Dorsolateral prefrontal cortex (tissue), 122 donors: ENCODE measurements at places on chromosomes 5 and 9. TPM values are rescaled to one million over a fixed set of nuclear protein-coding genes. Genes with fewer than 3 reads are reported as not detected.

The SARDH gene
- 6.6 TPM for total RNA-seq

The PCDHGB7 gene
- total RNA-seq, result 19.4 TPM

The SNX18 gene
- total RNA-seq, result 17.4 TPM

The ADGRD2 gene
- not detected for total RNA-seq

The HEXB gene
- total RNA-seq, result 71.7 TPM

The LECT2 gene
- total RNA-seq, result not detected

The ARL15 gene
- total RNA-seq, result 28.9 TPM

The PCDHB8 gene
- 14.9 TPM for total RNA-seq

The TSLP gene
- total RNA-seq, result not detected

The PIP5K1B gene
- 37.7 TPM for total RNA-seq

The SPATA9 gene
- total RNA-seq, result not detected

The CDH12 gene
- total RNA-seq, result 18.9 TPM

The CSF1R gene
- total RNA-seq, result 29.6 TPM

DNA sequence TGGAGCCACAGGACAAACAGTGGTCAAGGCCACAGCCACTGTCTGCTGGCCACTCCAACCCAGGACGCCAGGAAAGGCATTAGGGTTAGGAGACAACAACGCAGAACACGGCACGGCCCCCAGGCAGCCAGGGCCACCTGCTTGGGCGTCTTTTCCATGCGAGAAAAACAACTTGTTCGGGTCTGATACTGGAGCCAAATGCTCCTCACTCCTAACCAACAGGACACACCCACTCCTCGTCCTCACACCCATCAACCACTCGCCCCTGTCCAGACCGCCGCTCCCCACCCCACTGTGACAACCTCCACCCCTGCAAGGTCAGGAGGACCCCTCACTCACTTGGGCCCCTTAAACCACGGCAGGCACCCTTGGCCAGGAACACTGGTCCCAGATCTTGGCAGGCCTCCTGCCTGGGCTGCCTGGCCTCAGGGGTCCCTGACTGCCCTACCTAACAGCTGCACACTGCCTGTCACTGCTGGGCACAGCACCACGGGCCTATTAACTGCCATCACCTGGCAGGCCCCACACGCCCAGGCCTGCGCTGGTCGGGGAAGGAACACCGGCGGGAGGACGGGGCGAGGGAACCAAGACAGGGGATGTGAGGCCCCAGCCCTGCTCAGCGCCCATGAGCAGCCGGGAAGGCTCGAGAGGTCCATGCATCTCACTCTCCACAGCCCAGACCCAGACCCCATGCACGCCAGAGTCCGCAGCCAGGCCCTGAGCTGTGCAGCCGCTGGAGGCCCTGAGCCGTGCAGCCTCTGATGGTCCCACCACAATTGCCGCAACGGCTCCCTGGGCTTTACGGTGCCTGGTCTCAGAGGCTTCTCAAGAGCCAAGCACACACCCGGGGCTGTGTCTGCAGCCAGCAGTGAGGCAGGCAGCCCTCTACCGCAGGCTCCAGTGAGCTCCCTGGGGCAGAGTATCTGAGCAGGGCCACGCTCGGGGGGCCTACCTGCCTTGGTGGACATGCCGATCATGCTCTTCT is 13.8 kb downstream of the CLPTM1L start:
- DNase-seq, result peak; percentile 40

GRCh38 chr5:118121258-118121657 is 867.1 kb downstream of the DTWD2 start:
- no peak for DNase-seq

- no peak for DNase-seq
Observed at GRCh38 chr5:32147959-32148358, 26.2 kb downstream of the GOLPH3 start.

GRCh38 chr9:34928921-34929320 is 29.2 kb upstream of the PHF24 start:
- no peak for DNase-seq

- DNase-seq, result no peak
Observed at GRCh38 chr9:78044886-78045285, 13.3 kb upstream of the GNAQ start.

DNA sequence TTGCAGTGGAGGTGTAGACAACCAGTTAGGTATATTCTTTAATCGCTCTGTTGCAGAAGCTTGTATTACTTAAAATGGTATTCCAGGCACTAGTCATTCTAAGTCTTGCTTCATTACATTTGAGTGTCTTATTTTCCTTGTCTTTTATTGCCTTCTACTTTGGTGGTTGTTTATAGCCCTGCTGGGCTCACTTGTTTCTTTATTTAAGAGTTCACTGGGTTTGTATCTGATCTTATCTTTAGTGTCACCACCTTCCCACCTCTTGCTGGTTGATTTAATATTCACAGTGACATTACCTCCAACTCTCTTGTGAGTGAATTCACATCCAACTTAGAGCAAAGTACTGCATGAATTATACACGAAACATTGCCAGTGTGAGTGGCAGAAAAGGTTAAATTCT is 83.6 kb upstream of the BNC2 start:
- DNase-seq, result no peak

DNA sequence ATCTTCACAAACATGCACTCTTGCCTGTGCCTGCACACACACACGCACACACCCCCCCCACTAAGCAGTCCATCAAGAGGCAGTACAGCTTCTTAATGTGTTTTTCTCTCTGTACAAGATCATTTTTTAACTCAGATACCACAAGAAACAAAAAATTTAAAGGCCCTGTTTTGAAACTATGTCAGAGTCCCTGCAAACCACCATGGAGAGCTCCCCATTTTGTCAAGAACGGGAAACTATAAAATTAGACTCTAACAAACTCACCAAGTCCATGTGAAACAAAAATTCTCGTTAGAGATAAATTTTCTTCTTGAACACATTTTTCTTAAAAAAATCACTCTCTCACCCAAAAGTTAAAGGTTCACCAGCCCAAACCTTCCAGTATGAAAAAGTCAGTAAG is 86.3 kb downstream of the ELAVL2 start:
- DNase-seq, result no peak

DNA sequence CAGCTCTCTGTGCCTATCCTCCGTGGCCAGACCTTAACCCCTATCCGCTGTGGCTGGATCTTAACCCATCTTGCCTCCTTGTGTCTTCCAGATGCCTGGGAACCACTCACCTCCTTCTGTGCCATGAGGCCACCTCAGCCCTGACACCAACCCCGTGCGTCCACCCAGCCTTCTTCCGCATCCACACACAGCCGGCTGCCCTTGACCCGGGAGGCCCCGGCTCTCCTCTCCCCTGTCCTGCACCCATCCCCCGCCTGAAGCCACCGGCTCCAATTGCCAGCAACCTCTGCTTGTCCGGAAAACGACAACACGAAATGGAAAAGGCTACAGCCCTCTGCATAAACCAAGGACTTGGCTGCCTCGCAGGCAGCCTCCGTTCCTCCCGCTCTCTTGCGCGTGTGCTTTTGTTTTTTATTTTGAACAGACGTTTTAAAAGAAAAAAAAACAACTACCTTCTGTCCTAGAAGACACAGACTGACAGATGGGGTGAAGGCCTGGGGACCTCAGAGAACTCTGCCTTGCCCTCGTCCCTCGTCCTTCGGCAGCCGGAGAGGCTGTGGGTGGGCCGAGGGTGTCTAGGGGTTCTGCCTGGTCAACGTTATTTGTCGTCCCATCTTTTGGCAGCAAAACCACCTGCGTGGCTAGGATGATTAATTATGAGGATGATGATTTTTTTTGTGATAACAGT is 32.5 kb upstream of the HMCN2 start:
- no peak for DNase-seq

GRCh38 chr5:34657988-34658387 is 1.9 kb downstream of the RAI14 start:
- no peak for DNase-seq

DNA sequence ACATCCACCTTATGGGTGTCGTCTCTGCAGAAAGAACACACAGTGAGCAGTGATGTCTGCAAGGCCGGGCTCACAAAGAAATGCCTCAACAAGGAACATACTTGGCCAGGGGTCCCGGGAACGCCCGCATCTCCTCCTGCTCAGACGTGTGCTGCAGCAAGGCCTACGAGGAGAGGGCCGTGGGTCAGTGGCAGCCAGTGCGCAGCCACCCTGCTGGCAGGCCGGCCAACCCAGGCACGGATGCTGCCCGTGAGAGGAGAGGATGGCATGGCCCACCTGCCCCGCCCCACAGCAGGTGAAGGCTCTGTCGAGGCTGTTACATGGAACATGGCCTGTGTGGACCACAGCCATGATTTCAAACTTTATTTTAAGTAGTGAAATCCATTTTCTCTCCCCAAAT is 19.3 kb downstream of the SEC16A start:
- DNase-seq, result no peak

GRCh38 chr5:76555114-76555513 is 68.1 kb downstream of the F2RL2 start:
- DNase-seq, result no peak

DNA sequence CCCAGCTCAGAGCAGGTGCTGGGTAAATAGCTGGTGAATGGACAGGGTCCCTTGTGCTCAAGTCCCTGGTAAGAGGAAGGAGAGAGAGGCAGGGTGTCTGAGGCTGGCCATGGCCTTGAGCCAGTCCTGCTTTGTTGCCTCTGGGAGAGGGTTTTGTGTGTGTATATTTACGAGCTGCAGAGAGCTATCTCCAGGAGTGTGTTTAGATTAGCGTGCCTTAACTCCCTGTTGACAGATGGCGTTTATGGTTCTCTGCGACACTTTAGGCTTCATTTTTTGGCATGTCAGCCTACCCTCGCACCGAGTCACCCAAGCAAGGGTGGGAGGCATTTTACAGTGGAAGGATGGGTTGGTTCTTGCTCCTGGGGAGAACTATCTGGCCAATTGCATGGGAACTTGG is 22.2 kb downstream of the HMCN2 start:
- DNase-seq, result no peak

GRCh38 chr5:122170620-122171019 is 41.3 kb downstream of the ZNF474 start:
- no peak for DNase-seq

DNA sequence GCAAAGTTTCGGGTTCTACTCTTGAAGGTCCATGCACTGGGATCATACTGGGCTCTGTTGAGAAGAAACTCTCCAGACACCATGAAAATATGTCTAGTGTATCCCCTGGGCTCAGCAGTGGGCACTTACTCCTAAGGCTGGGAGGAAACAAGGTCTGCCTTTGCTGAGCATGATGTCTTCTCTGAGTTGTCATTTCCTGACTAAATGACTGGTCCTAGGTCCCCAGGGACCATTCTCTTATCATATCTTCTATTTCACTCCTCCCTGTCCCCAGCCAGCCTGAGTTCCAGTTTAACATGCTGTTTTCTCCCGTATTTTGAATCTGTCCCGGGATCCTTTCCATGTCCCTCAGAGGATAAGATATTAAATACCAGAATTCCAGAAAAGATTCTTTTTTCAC is 225.4 kb downstream of the MTRR start:
- no peak for DNase-seq

DNA sequence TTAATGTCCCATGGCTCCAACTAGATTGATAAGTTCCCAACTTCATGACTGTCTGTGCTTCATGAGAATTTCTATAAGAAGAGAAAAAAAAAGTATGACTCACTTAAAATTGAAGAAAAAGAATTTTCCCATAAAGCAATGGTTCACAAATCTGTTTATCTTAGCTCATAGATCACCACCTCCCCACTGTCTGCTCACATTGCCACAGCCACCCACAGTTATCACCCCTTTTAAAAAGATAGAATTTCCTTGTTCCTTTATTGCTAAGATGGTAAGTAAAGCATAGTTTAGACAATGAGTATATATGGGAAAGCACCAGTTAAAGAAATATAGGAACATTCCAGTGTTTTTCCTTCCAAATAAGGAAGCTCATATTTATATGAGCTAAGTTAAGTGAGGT is 67.1 kb downstream of the ALDH7A1 start:
- DNase-seq, result no peak

- DNase-seq, result no peak
Observed at GRCh38 chr5:31853398-31854135, 214.6 kb downstream of the PDZD2 start.

- no peak for DNase-seq
Observed at GRCh38 chr5:76341651-76342334, 61.3 kb upstream of the IQGAP2 start.

GRCh38 chr5:73303148-73304079 is 130.4 kb downstream of the TMEM174 start:
- DNase-seq, result no peak

GRCh38 chr9:136363106-136363948 is at the start of gene DNLZ:
TSS of gene DNLZ (minus strand) at chr9:136363744. CDS start at chr9:136363714, 30 bp downstream.
- peak; percentile 82 for DNase-seq

GRCh38 chr5:175463641-175464040 is 14.7 kb upstream of the SFXN1 start:
- DNase-seq, result no peak

- DNase-seq, result no peak
Observed at GRCh38 chr9:4509590-4509984, 19.3 kb downstream of the SLC1A1 start.

DNA sequence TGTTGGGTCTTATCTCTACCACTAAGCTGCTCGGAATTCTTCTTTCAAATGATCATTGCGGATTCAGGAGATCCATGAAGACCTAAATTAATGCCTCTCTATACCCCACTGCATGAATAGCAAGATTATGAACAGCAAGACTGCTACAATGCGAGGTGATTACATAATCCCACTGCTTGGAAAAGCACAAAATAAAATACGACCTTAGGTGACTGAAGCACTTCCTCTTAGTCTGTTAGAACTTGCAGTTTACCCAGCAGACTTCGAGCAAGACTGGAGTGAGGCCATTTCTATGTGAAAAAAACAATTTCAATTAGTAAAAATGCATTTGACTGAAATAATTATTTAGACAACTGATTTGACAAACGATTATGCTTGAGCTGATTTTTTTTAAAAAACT is 59.8 kb downstream of the SH3RF2 start:
- DNase-seq, result no peak
